Hematopoietic multipotent progenitor cell treated with erythropoietin and hydrocortisone succinate and interleukin-3 and kit ligand, for 17 days (in vitro differentiated cells): ENCODE measurements at places on chromosomes 4 and X.
A peak's percentile ranks its signal among the peaks of the same experiment; 100 is the strongest.

GRCh38 chrX:3191796-3192195 is 150.5 kb downstream of the ARSF start:
- no peak for DNase-seq

- no peak for DNase-seq
Observed at GRCh38 chrX:11611965-11612364, 53.8 kb downstream of the ARHGAP6 start.

GRCh38 chr4:111713276-111713675 is 432.0 kb upstream of the FAM241A start:
- DNase-seq = no peak

GRCh38 chr4:17010426-17011087 is 112.1 kb upstream of the LDB2 start:
- no peak for DNase-seq

GRCh38 chrX:103918571-103919269 is 43.7 kb upstream of the TMSB15B start:
- no peak for DNase-seq

DNA sequence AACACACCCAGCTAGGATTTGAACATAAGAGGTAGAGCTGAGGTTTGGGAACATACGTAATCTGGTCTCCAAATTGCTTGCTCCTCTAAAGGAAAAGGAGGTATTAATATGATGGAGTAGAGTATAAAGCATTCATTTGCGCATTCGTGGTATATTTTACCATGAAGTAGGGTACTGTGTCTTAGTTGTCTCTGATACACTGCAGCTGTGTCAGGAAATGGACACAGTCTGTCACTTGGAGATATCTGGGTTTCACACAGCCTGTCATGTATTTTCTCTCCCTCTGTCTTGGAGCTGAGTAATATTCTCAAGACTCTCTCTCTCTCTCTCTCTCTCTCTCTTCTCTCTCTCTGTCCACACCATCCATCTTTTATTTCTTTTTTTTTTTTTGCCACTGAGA is 274.8 kb upstream of the UGT8 start:
- no peak for DNase-seq

DNA sequence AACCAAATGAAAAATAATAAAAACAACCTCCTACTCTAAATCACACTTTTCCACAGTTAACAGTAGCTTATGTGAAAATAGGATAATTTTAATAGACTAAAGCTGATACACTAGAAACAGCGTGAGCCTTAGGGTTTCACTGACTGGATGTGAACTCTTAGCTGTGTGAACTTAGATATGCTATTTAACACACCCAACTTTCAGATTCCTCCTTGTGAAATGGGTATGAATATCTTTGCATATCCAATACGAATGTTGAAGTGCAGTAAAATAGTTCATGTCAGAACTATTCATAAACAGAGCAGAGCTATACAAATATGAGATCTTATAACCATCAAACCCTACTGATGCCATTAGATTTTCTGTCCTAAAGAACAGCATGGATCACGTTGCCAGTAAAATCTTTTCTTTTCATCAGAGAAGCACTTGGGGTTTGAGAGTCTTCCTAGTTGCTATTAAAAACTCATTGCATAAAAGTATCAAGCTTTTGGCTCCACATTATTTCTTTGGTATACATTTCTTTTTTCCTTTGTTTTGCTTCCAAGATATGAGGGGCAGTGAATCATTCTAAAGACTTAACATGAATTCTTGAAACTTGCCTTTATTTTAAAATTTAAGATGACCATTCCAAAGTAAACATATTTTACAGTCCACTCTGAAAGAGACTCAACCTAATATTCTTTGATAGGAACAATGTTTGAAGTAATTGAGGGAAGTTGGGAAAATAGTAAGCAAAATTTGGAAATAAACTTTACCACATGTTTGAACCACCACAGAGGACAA is 102.4 kb downstream of the CPE start:
- no peak for DNase-seq

GRCh38 chr4:75056277-75056676 is 123.4 kb downstream of the PARM1 start:
- DNase-seq = no peak

- DNase-seq = no peak
Observed at GRCh38 chr4:83569987-83570386, 34.1 kb downstream of the GPAT3 start.

- no peak for DNase-seq
Observed at GRCh38 chr4:119039779-119040178, 95.9 kb upstream of the MYOZ2 start.

DNA sequence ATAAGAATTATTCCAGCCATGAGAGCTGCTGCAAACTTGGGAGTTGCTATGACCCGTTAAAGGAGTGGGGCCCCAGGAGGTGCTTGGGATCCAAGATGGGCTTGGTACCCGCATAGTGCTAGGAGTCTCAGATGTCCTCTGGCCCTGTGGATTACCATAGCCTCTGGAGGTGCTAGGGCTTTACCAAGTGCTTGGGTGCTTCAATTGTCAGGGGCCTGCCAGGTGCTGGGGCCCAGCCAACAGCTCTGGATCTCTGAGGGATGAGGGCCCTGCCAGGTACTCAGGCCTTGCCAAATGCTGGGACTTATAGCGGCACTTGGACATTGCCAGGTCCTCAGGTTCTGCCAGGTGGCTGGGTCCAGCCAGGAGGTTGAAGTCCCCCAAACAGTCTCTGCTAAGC is 32.0 kb upstream of the USP51 start:
- DNase-seq = no peak

GRCh38 chr4:71832049-71832448 is 48.2 kb upstream of the GC start:
- DNase-seq = no peak

DNA sequence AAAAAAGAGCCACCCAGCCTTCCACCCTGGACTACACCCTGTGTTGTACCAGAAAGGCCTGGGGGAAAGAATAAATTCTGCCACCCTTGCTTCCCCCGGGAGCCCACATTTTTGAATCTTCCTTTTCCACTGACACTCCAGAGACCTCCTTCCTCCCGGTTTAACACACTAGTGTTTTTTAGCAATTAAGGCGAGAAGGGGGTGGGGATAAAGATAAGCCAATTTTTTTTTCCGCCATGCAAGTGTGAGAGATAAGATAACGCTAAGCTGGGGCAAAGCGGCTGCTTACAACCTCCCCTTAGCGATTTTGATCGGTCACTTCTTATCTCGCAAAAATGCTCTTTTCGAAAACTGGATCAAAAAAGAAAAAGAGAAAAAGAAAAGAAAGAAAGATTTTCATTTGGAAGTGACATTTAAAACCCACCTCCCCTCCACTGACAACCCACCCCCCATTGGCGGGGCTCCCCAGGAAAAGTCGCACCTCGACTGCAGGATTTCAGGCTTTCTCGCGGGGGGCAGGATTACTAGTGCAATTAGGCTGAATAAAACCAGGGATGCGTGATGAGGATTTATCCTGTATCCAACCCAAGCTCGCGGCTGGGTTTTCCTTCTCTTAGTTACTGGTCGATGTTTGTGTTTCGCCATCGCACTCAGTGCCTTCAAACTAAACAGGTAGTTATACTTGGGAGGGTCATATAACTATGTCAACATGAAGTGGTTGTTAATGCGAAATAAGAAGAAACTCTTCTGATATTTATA is 6.0 kb upstream of the BCOR start:
- DNase-seq = peak; percentile 42
